ENCODE measurements at places on chromosomes 11 and 22.

DNA sequence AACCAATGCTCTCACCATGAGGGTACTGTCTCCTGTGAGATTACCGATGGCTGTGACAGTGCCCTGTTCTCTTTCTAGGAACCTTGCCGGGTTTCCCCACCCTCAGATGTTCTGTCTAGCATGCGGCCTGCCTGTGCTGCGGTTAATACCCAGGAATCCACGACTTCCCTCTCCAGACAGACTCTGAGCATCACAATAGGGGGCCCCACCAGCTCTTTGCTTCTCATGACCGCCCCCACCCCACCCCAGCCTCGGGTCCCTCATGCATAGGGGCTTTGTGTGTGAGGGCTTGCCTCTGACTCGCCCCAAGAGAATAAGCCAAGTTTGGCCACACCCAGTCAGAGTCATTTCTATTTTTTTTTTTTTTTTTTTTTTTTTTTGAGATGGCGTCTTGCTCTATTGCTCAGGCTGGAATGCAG, 10.3 kb downstream of the PARVG start:
- DNase-seq: peak; percentile 72

GRCh38 chr11:127789927-127790326, 789.4 kb upstream of the KIRREL3 start:
- no peak for DNase-seq

DNA sequence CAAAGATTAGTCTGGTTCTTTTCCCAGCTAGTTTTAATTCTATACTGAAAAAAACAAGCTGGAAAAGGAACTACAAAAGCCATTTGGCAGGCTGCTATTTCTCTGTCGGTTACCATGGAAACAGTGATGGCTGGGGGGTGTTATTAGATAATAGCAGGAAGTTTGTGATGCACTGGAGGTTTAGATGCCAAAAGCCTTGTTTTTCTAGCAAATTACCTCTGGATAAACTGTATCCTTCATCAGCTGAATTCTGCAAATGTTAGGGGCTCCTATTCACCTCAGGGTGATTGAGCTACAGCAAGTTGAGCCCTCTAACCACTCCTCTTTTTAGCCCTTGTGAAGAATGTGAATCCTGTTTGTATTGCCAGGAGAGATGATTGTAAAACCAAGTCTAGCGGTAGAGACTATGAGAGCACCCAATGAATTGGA, 25.2 kb downstream of the ALKBH3 start:
- DNase-seq: no peak

DNA sequence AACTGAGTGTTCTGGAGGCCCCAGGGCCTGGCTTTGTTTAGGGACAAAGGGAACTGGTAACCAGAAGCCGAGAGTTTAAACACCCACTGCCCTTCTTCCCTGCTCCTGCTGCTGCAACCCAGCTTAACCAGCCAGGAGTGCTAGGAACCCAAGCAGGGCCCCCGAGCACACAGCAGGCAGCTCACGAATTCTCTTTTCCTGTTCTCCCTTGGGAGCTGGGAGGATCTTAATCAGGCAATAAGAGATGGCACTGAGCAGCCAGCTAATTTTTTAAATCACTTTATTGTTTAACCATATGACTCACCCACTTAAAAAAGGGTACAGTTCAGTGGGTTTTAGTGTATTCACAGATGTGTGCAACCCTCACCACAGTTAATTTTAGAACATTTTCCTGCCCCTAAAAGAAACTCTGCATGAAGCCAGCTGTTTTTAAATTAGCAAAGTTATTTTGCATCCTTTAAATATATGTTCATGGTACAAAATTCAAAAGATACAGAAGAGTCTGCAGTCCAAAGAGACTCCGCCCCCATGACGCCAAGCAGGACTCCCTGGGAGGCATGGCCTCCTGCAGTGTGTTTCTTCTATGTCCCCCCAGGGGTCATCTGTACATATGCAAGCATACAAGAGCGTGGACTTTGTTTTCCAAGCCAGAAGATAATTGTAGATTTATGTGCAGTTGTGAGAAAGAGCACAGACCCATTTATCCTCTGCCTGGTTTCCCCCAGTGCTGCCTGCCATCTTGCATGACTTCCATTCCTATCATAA, 18.9 kb upstream of the PPP6R3 start:
- DNase-seq: no peak

Measured in GM13976 (cell line).